A172 (cell line): ENCODE measurements at places on chromosomes 5 and 9.

GRCh38 chr5:119402081-119402480, 46.3 kb downstream of the TNFAIP8 start:
- DNase-seq: no peak

GRCh38 chr5:80686757-80687156, 32.0 kb upstream of the DHFR start:
- peak; percentile 21 for DNase-seq

DNA sequence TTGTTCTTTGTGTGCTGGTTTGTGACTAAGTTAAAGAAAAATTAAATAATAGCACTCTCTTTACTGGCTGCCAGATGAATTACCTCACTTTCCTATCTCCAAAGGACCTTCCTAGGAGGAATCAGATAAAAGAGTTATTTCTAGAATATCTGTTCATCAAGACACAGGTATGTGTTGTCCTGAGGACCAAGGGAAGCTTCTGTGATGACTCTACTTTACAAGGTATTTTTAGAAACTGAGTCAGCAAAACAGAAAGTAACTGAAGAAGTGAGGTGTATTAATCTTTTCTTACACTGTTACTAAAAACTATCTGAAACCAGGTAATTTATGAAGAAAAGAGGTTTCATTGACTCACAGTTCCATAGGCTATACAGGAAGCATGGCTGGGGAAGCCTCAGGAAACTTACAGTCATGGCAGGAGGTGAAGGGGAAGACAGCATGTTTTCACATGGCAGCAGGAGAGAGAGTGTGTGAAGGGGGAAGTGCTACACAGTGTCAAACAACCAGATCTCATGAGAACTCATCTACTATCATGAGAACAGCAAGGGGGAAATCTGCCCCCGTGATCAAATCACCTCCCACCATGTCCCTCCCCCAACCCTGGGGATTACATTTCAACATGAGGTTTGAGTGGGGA, 189.2 kb upstream of the DMAC1 start:
- DNase-seq: no peak

GRCh38 chr5:146112476-146112875, 7.1 kb upstream of the PLAC8L1 start:
- DNase-seq: no peak

DNA sequence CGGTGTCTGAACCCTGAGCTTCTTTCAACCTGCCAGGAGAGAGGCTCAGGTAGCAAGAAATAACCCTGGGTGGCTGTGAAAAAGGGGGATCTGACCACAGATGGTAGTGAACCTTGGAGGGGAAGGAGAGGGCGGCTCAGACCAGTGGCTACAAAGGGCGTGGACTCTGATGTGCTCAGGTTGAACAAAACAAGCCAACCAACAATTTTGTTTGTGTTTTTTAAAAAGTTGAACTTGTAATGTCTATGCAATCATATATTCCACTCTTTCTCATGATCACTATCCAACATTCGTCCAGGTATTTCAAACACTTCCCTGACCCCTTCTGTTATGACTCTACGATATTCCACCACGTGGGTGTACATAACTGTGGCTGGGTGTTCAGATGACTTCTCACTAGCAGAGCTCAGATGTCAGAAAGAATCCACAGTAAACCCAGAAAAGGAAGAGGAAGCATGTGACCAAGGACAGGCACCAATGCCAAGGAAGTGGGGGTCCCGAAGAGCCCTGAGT, 20.0 kb downstream of the PTPN3 start:
- DNase-seq: no peak

GRCh38 chr9:14909961-14910805, at the start of gene FREM1:
FREM1 (minus strand) TSS chr9:14910428; CDS start chr9:14868977, 41,451 bp downstream.
- no peak for DNase-seq

- no peak for DNase-seq
Observed at GRCh38 chr9:35027860-35028259, 38.3 kb downstream of the DNAJB5 start.
